ENCODE measurements at places on chromosomes 12 and 14.

- no peak for DNase-seq
These were observed 4.8 kb upstream of the ING4 start for GRCh38 chr12:6667559-6668210.

GRCh38 chr12:122909442-122910288, 13.7 kb upstream of the VPS37B start:
- no peak for DNase-seq

DNA sequence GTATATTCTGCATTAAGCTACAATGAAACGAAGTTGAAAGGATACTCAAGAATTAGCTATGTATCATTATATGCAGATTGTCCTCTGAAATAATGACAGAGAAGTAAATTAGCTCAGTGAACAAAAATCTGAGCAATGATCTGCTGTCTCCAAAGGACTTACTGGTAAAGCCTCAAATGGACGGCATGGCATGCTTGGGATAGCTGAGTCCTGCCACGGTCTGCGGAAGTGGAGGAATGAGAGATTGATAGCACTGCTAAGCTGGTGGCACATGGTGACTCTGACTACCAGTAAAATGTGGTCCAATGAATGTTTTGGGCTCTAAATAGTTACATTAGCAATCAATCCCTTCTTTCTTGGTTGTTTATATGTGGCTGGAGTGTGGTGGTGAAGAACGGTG, 3.7 kb upstream of the DENND5B start:
- DNase-seq, result no peak

GRCh38 chr14:105026802-105027563, 6.1 kb upstream of the CDCA4 start:
- no peak for DNase-seq

- no peak for DNase-seq
These were observed 10.7 kb upstream of the AVIL start for GRCh38 chr12:57829025-57829777.
